Left renal pelvis (tissue), 4 donors: ENCODE measurements at places on chromosomes 6 and 20. TPM values are rescaled to one million over a fixed set of nuclear protein-coding genes. Genes with fewer than 3 reads are reported as not detected.

DNA sequence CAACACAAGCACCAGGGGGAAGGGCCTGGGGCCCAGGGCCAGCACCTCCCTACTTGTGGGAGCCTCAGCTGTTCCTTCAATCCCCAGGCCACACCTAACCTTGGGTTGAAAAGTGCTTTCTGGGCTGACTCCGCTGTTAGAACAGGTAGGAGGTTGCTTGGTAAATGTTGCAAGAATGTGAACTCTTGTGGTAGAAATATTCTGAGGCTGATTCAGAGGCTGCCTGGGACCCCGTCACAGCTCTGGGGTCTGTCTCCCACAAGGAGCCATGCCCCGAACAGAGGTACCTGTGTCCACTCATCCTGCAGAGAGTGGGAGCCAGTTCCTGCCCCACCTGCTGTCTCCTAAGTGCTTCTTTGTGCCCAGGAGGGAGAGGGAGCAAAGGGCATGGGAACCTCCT is 14.4 kb upstream of the MAS1L start:
- DNase-seq = no peak

DNA sequence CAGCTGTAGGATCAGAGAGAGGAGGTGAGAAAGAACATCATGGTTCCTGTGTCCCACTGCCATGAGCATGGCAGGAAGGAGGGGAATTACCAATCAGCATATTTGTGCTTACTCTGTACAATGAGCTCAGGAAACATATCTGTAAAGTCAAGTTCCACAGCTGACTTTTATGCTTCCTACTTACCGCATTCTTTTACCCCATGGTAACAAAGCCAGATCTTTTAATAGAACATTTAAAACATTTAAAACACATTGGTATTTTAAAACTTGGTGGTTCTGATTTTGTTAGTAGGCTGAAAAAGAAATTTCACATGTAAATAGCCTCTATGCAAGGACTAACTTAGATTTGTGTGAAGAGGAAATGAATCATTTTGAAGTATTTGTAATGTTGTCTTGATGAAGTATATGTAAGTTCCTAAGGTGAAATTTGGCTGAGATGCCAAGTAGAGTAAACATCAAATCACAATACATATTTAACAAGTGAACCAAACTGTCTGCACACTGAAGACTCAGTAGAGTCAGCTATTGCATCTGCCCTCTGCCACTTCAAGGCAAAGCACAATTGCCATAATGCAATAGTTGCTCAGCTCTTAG is 114.7 kb downstream of the GJA10 start:
- DNase-seq = no peak

- no peak for DNase-seq
Observed at GRCh38 chr6:133947302-133947900, 5.6 kb upstream of the TBPL1 start.

DNA sequence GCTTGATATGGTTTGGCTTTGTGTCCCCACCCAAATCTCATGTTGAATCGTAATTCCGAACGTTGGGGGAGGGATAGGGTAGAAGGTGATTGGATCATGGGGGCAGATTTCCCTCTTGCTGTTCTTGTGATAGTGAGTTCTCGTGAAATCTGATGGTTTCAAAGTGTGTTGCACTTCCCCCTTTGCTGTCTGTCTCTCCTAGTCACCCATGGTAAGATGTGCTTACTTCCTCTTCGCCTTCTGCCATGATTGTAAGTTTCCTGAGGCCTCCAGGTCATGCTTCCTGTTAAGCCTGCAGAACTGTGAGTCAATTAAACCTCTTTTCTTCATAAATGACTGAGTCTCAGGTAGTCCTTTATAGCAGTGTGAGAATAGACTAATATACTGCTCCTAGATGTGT is 19.9 kb downstream of the PFDN4 start:
- DNase-seq = no peak

DNA sequence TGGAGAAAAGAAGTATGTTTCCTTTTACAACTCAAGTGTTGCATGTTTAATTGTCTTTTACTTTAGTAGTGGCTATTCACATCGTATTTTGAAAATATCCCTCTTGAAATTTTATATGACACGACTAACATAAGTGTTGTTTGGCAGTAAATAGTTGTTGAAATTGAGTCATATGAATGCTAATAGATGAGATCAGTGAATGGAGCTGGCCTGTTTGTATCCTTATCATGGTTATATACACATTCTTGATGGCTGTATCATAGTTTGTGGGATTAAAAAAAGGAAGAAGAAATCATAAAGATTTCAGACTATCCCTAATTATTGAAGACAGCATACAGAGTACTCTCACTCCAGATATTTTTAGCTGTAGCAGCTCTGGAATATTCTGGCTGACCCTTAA is 8.2 kb upstream of the RAE1 start:
- DNase-seq = no peak

GRCh38 chr20:13331536-13331935 is 110.5 kb downstream of the ISM1 start:
- no peak for DNase-seq

DNA sequence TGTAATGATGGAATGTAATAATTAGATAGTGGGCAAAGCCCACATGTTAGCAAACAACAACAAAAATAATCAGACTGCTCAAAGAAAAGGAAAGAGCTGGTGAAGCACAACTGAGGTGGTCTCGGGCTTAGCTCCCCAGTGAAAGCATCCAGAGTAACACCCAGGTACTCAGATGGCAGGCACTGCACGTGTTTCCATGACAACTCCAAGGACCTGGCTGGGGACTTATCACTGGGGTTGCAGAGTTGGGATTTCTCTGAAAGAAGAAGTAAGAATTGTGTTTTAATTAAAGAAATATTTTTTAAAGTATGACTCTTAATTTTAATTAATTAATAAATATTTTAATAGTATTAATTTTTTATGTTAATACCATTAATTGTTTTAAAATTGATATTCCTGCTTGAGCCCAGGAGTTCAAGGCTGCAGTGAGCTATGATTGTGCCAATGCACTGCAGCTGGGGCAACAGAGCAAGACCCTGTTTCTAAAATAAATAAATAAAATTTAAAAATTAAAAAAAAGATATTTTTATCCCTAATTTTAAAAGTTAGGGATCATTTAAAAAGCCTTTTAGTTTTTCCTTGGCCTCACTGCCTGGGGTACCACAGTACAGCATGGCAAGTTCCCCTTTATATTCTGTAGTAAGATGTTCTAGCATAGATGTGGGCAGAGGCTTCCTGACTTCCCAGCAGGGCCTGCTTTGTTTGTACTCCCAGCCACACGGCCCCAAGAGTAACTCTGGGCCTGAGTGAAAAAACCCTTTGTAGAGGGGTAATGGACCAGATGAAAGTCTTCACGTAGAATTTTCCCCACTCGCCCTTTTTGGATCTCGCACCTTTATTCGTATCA is 42.2 kb upstream of the UST start:
- no peak for DNase-seq

GRCh38 chr20:48721324-48722001 is 106.3 kb downstream of the PREX1 start:
- no peak for DNase-seq

GRCh38 chr6:35068206-35068605 is 72.9 kb downstream of the TCP11 start:
- DNase-seq = no peak

DNA sequence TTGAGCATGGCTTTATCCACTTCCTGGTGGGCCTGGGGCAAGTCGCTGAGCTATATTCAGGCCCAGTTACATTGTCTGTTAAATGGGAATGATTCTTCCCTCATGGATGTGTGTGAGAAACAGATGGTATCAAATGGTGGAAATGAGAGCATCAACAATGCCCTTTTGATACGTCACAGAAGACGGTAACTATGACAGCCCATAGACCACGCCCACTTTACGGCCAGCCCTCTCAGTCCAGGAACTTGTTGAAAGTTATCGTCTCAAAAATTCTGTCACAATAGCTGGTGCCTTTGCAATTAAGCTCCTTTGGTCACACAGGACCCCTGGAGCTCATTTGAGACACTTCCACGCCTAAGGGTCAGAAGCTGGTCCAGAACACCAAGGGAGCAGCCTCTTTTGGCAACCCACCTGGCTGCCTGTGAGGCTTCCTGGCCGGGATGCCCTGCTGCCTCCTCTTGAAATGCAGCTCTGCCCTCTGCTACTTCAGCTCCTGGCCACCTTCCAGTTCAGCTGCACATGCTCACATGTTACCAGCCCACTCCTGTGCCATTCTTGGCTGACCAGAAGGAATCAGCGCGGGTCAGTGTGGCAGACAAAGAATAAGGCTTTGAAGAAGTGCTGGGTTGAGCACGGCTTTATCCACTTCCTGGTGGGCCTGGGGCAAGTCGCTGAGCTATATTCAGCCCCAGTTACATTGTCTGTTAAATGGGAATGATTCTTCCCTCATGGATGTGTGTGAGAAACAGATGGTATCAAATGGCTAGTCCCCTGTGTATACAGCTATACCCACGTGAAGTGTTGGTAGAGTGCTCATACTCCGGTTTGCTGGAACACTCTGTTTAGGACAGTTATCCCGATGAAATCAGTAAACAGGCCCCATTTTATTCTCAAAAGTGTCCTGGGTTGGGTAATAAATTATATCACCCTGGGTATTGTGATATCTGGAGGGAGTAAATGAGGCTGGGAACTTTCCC is 199.2 kb upstream of the SUPT3H start:
- no peak for DNase-seq

GRCh38 chr20:47257771-47258170 is 98.7 kb downstream of the ZMYND8 start:
- DNase-seq = no peak

DNA sequence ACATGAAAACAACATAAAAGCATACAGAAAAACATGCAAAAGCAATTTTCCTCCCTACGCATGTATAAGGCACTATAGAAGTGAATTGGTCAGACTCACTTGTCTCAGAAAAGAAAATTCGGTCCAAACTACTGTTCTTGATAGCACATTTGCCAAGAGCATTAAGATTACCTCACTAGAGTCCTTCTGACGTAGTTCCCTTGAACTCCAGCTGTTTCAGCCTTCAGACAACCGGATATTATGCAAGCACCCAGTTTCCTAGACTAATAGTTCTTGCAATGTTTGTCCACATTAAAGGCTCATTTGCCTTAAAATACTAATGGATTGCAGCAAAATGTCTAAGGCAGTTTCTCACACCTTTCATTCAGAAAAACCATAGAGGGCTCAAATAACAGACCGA is 2.5 kb upstream of the CASS4 start:
- DNase-seq = no peak

DNA sequence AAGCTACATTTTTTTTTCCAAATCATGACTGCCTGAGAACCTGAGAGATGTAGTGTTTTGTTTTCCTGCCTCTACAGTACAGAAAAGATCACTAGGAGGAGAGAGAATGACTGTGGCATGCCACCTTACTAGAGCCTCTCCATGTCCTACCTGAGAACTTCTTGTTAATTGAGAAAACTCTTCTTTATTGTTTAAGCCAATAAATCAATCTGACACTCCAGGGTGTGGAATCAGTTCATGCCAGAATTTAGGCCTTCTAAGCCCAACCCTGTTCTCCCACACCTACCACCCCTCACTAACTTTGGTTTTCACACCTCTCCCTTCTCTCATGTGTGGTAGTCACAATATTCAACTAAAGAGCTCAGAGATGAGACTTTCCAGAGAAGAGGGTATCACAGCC is 24.9 kb upstream of the BTN3A2 start:
- DNase-seq = no peak

DNA sequence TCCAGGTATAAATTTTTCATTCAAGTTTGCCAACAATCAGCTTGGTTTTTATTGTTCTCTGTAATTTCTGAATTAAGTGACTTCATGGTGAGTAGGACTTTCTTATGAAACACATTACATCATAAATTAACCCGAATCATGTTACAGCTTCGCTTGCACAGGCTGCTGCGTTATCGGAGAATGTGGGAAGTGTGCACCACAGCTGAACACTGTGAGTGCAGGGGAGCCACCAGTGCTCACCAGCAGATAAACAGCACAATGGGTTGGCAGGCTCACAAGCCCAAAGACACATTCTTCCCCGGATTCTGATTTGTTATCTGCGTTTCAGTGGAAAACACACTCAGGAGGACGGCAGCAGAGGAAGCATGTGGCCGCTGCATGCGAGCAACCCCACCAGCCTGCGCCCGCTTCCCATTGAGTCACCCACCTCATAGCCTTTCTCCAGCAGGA is 121.1 kb downstream of the GMDS start:
- DNase-seq = no peak

DNA sequence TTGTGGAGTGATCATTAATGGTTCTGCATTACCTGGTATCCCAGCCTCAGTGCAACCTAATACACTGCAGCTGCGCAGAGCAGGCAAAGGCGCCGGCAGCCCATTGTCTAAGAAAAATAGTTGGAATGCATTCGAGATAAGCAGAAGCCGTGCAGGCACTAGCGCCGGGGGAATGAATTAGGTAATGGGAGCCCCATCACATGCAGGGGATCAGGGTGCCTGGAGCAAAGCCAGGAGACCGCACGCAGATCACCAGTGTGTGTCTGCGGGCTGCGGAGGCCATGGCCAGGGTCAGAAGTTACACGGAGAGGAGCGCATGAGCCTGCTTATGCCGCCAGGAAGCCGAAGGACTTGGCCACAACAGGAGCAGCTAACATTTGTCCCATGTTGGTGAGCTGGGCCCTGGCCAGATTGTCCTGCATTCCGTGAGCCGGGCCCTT is 156.8 kb downstream of the DLL1 start:
- no peak for DNase-seq

DNA sequence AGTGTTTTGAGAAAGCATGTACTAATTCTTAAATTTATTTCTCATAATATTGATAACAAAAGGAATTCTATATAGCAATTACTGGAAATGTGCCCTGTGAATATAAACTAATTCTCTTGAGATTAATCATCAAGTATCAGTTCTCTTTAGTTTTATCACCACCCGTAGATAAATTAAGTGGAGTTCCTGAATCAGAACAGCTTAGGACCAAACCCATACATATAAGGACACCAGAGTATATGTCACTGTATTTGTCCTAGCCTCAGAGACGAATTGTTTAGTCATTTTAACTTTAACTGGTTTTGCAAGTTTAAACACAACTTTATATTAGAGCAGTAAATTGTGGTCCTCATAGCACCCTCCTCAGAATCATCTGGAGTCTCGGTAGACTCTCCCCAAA is 572.0 kb downstream of the UTRN start:
- DNase-seq = no peak

GRCh38 chr6:7107578-7108195 is at the start of gene RREB1:
TSS of gene RREB1 (plus strand) at chr6:7107961. CDS start at chr6:7181912, 73,951 bp downstream.
- no peak for DNase-seq

GRCh38 chr6:3293271-3294155 is 34.8 kb downstream of the PSMG4 start:
- no peak for DNase-seq

- no peak for DNase-seq
Observed at GRCh38 chr6:42781546-42781795, 381 bp upstream of the BICRAL start.

The CST2 gene
- polyA plus RNA-seq = not detected

The LEMD2 gene
- 63.9 TPM for polyA plus RNA-seq

The SUMO4 gene
- polyA plus RNA-seq = 0.75 TPM

The KIFC1 gene
- 47.3 TPM for polyA plus RNA-seq

The CLDN20 gene
- polyA plus RNA-seq = 0.63 TPM

The WFDC10B gene
- polyA plus RNA-seq = not detected
